ENCODE measurements at places on chromosomes 1 and 21.
A peak's percentile ranks its signal among the peaks of the same experiment; 100 is the strongest.

DNA sequence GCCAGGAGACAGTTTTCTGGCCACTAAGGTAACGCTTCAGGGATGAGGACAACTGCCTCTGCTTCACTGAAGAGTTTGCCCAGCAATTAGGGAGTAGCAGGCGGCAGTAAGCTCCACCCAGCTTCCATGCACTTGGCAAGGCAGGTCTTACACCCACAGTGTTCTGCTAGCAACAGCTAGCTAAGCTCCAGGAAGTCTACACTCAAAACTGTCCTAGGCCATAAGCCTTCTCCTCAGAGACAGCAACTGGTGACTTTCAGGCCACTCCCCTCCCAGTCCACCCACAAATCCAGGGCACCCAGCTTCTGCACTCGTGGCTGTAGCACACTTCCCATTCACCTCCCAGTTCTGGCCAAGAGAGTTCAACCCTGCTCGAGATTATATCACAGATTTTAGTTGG is 47.3 kb downstream of the KMO start:
- no peak for DNase-seq

GRCh38 chr21:45951676-45952075 is 29.9 kb upstream of the COL6A1 start:
- DNase-seq: no peak

GRCh38 chr1:197356723-197357533 is 88.9 kb downstream of the CRB1 start:
- DNase-seq: peak; percentile 44

- DNase-seq: no peak
Measured at GRCh38 chr21:32330784-32331311, 32.2 kb downstream of the MRAP start.

- DNase-seq: no peak
Measured at GRCh38 chr21:15061279-15061678, 3.5 kb downstream of the NRIP1 start.

GRCh38 chr1:55285834-55286233 is 70.7 kb upstream of the USP24 start:
- DNase-seq: no peak

- no peak for DNase-seq
Measured at GRCh38 chr1:171256940-171257606, 8.8 kb downstream of the FMO1 start.

DNA sequence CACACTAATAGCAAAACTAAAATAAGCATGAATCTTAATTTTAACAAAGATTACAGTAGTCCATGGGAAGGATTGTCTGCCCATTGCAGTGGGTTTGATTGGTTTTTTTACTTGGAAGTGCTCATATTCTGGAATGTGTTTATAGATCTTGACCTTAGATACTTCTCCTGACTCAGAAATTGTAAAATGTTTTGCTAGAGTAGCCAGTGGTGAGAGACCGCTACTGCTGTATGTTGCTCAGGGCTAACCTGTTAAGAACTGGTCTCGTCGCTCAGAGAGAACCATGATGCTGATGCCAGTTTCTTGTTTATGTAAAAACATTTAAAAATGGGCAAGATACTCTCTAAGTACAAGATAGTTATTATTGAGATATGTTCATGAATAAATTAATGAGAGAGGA is 99.9 kb downstream of the ROR1 start:
- DNase-seq: no peak

DNA sequence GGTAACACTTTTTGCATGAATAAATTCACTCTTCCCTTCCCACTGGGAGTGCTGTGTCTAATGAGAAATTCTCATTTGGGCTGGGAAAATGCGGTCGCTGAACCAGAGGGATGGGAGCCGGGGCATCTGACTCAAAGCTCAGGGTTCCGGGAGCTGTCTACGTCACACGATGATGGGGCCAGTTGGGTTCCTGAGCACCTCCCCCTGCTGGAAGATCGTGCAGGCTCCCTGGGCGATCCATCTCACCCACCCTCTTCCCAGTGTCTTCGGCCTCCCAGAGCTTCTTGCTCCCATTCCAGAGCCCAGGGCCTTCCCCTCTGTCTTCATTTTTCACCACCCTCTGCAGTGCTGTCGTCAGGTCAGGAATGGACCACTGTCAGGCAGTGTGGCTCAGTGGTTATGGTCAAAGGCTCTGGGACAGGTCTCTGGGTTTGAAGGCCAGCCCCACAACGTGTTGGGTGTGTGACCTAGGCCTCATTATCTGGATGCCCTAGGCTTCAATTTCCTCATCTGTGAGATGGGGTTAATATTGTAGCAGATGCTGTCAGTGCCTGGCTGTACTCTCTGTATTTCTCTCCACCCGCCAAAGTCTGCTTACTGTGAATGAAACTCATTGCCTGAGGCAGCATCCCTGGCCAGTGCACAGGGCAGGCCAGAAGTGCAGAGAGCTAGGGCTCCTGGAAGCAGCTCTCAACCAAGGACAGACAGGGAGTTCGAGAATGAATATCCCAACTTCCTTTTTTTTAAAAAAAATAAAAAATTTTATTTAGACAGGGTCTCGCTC is 31.8 kb downstream of the IGSF21 start:
- peak; percentile 15 for DNase-seq

DNA sequence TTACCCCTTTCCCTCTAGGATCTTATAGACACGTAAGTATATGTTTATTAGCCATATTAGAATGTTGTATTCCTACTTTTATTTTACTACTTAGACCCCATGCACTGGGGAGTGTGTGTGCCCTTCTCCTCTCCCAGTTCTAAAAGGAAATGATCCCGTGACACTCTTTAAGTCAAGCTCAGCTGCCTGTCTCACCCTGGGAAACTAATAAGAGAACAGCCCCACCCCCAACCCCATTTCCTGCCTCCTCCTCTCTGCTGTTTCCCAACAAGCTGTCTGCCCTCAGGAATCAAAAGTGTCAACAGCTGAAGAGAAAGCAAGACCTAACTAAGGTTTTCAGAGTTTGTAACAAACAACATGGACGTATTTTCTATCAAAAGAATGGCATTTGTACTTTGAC is 92.6 kb upstream of the VAV3 start:
- DNase-seq: no peak

- DNase-seq: no peak
Measured at GRCh38 chr1:89363196-89363595, 663 bp upstream of the GBP6 start.

DNA sequence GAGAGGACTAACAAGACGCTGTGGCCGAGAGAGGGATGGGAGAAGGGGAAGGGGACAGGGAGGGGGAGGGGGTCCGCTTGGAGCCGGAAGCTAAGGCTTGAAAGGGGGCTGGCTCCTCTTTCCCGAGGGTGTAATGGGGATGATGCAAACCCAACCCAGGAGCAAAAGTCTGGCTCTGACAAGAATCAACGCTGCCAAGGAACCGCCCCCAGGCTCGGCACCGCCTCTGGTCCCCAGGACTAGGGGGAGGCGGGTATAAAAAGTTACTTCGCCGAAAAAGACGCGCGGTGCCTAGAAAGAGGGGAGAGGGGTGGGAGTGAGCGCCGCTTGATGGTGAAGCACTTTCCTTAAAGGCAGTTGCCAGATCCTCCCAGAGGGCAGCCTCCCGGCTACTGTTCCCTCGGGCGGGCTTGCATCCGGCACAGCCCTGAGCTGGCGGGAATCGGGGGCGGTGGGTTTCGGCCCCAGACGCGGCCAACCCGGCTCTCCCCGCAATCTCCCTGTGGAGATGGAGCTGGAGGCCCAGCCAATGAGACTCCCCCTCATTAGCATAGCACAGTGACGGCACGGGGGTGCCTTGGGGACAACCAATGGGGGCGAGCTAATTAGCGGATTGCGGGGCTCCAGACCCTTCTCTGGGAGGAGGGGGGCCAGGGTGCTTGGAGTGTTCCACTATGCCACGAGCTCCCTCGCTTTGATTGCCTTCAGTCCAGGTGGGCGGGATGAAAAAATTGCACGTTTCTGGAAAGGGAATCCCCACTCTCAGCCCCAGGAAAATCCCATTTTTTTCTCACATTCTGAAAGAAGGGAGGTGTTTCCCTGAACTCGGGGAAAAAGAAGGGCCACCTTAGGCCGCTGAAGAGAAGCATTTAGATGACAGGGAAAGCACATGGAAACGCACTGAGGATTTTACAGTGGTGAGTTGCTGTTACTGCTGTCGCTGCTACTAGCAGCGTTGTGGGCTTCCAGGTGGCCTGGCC is at the start of gene KCNT2:
Gene KCNT2, minus strand, starts transcription at position 51 of the 980 bp plus-strand sequence. CDS start 131 bp downstream, outside the sequence.
- DNase-seq: peak; percentile 79

DNA sequence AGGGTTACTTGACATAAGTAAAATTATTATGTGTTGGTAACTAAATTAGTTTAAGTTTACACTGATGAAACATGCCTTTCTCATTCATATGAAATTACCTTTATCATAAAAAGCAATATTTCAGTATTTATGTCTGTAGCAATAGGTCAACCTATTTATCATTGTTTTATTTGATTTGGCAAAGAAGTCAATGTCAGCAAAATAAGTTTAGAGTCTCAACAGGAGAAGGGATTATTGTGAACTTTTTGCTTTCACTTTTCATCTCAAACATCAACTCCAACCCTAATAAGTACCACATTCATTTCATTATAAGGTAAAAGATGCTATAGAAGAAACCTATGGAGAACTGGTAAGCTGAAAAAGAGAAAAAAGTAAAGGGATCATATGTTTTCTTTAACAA is 1015.4 kb upstream of the ADGRL4 start:
- DNase-seq: no peak

- no peak for DNase-seq
Measured at GRCh38 chr1:81510701-81511100, 290.0 kb upstream of the ADGRL2 start.

DNA sequence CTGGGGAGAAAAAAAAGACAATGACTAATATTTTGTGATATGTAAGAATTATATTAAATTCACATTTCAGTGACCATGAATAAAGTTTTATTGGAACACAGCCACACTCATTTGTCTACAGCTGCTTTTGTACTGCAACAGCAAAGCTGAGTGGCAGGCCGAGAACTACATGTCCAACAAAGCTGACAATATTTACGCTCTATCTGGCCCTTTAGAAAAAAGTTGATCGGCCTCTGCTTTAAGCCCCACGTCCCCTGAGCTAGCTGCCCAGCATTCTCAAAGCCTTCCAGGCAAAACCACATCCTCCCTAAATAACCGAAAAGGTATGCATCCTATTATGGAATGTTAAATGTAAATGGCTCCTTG is 8.6 kb downstream of the SLC2A1 start:
- DNase-seq: no peak

GRCh38 chr1:9728451-9729295 is 77.1 kb downstream of the PIK3CD start:
- no peak for DNase-seq

DNA sequence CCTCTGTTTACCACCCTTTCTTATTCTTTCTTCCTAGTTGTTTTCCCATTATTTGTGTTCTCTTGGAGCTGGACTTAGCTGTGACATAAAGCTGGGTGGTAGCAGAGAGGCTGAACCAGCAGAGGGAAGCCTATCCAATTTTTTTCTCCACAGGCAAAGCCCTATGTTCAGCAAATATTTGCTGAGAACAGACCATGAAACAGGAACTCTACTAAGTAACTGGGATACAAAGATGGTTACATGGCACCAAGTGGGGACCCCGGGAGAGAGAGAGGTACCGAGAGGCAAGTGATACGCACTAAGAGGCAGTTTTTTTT is 6.6 kb downstream of the CFAP141 start:
- DNase-seq: no peak

Data from HEK293T (cell line).